ENCODE measurements at places on chromosomes 7 and 10. TPM values are rescaled to one million over a fixed set of nuclear protein-coding genes. Genes with fewer than 3 reads are reported as not detected.

The CHAT gene
- not detected for total RNA-seq

The CRYGN gene
- total RNA-seq, result 0.59 TPM

The SUN3 gene
- not detected for total RNA-seq

The SEMA3A gene
- total RNA-seq, result 2.5 TPM

The GPR85 gene
- 7.2 TPM for total RNA-seq

The PPP1R17 gene
- total RNA-seq, result not detected

The PHYHIPL gene
- not detected for total RNA-seq

The VSTM2A gene
- not detected for total RNA-seq

The CCDC146 gene
- 5.1 TPM for total RNA-seq

The ELOVL3 gene
- 2.7 TPM for total RNA-seq

The PROSER2 gene
- 6.9 TPM for total RNA-seq

The ARID5B gene
- 94.1 TPM for total RNA-seq

The WDR11 gene
- total RNA-seq, result 87.2 TPM

The PTPRN2 gene
- total RNA-seq, result 0.36 TPM

The DOCK1 gene
- total RNA-seq, result 106 TPM

The FOXP2 gene
- total RNA-seq, result 3.8 TPM

The C10orf95 gene
- not detected for total RNA-seq

The TRIM50 gene
- not detected for total RNA-seq

The HPS1 gene
- total RNA-seq, result 61.9 TPM

The FZD8 gene
- 15.2 TPM for total RNA-seq

The ACBD7 gene
- total RNA-seq, result 0.72 TPM

The SKIDA1 gene
- 0.29 TPM for total RNA-seq

The PIP gene
- not detected for total RNA-seq

DNA sequence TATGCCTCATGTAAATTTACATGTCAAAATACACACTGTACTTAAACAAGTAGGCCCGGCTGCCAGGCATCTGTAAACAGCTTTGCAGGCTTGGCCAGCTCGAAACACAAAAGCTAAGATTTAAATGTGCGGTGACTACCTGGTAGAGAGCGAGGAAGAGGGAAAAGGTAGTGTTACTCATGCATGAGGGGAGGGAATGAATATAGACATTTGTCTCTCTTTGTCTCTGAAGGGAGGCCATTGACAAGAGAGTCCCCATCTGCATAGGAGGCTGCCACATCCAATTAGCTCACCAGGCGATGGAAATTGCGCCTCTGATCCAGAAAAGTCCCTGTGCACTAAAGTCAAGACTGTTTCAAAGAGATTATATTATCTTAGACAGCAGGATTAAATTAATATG is 535.8 kb downstream of the PTPRN2 start:
- no peak overlapping the region for H3K4me3 ChIP-seq
- no peak overlapping the region for H3K27ac ChIP-seq
- no peaks in the 10 kb centered on the region for H3K4me1 ChIP-seq

DNA sequence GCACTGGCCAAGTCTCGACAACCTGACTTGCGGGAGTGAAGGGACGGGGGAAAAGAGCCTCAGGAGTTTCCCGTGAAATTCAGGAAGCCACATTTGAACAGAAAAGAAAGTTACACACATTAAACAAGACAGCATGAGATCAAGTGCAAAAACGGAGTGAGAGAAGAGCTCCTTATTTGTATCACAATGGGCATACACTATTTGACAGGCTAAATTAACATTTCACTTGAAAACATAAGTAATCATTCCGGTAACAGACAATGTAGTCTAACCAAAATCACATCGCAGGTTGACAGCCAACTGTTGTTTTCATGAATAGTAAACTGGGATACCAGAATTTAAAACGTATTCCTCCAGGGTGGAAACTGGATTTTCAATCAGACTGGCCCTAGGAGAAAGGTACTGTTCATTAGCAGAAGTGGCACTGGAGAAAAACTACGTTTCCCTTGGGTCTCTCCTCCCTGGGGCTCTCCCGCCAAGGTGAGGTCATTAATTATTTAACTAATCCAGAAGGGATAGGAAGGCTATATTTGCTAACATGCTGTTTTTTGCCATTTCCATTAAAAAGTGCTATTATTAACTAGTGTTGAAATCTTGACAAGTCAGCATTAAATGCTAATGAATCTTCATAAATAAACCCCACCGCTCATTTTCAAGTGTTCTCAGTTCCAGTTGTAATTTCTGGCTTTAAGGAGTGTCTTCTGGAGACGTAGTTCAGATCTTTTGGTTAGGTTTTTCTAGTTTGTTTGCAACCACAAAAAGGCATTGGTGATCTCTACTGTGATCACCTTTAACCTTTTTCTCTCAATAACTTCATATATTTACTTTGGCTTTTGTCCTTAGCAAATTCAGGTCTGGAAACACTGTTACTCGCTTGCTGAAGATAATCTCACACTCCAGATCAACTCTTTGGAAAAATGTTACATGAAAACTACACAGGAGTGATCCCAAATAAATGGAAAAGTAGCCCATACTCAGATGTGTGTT is 25.1 kb downstream of the RHEB start:
- peaks cover 11% of the 10 kb centered on the region for H3K36me3 ChIP-seq
- no peak for DNase-seq
- H3K27ac ChIP-seq, result peak overlapping the region; percentile 15
- H3K27me3 ChIP-seq, result no peaks in the 10 kb centered on the region
- peaks cover 33% of the 10 kb centered on the region for H3K4me1 ChIP-seq

GRCh38 chr7:156113731-156114130 is 301.5 kb upstream of the SHH start:
- no peak for DNase-seq
- no peak overlapping the region for H3K27ac ChIP-seq
- H3K4me1 ChIP-seq, result no peaks in the 10 kb centered on the region
- H3K36me3 ChIP-seq, result no peaks in the 10 kb centered on the region

DNA sequence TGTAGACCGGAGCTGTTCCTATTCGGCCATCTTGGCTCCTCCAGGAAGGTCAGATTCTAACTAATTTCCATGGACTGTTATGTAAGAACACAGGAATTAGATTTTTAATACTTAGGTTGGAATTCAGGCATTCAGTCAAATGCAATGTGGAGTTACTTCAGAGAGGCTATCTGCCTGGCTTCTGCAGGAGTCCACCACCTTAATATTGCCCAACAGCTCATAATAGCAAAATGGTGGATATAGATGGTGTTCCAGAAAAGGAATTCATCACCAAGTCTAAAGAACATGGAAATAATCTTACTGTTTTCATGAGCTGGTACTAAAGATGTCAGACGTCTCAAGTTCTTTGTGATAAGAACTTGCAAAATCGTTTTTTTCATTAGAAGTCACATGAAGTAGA is 39.5 kb downstream of the CRHR2 start:
- H3K27ac ChIP-seq, result no peak overlapping the region
- no peaks in the 10 kb centered on the region for H3K4me1 ChIP-seq
- H3K36me3 ChIP-seq, result peaks cover 16% of the 10 kb centered on the region
- H3K27me3 ChIP-seq, result no peaks in the 10 kb centered on the region

- H3K4me1 ChIP-seq, result peaks cover 40% of the 10 kb centered on the region
- H3K36me3 ChIP-seq, result no peaks in the 10 kb centered on the region
- H3K27ac ChIP-seq, result peak within 1 kb of the TSS; percentile 98
- peak within 1 kb of the TSS; percentile 77 for H3K4me3 ChIP-seq
- DNase-seq, result peak; percentile 92
- no peaks in the 10 kb centered on the region for H3K27me3 ChIP-seq
Measured at GRCh38 chr10:103855424-103855823, at the start of gene SH3PXD2A. Gene SH3PXD2A, minus strand, starts transcription at chr10:103855576. Its CDS starts 310 bp downstream, at chr10:103855266.

DNA sequence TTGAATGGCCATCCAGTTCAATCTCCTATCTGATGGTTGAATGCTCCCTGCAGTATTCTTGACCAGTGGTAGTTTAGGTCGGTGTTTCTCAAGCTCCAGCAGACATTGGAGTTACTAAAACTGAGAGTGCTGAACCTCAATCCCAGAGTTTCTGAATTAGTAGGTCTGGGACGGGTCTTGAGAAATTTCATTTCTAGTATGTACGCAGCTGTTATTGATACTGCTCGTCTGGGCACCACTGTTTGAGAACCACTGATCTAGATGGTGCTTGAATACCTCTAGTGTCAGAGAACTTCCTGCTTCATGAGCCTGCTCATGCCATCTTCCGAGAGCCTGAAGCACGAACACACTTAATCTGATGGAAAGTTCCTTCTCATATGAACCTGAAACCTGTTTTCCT is 99.4 kb upstream of the CREB5 start:
- no peak overlapping the region for H3K27ac ChIP-seq
- H3K27me3 ChIP-seq, result peaks cover 22% of the 10 kb centered on the region
- DNase-seq, result no peak
- H3K36me3 ChIP-seq, result no peaks in the 10 kb centered on the region
- no peak overlapping the region for H3K4me3 ChIP-seq

DNA sequence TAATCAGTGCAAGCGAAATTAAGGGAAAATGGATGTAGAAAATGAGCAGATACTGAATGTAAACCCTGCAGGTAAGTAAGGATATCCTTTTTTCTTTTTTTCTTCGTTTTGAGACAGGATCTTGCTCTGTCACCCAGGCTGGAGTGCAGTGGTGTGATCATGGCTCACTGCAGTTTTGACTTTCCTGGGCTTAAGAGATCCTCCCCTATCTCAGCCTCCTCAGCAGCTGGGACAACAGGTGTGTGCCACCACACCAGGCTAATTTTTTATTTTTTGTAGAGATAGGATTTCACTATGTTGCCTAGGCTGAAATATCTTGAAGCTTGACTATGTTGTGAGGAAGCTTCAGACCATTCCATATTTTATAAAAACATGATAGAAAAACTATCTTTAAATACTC is 4.3 kb downstream of the PDCD4 start:
- peaks cover 9% of the 10 kb centered on the region for H3K36me3 ChIP-seq
- no peak overlapping the region for H3K27ac ChIP-seq
- H3K4me1 ChIP-seq, result peaks cover 25% of the 10 kb centered on the region
- no peak for DNase-seq

GRCh38 chr7:124792002-124792401 is 26.4 kb upstream of the GPR37 start:
- DNase-seq, result no peak
- H3K4me1 ChIP-seq, result no peaks in the 10 kb centered on the region
- no peak overlapping the region for H3K27ac ChIP-seq

- no peaks in the 10 kb centered on the region for H3K36me3 ChIP-seq
- H3K4me3 ChIP-seq, result no peak overlapping the region
- DNase-seq, result no peak
- no peak overlapping the region for H3K27ac ChIP-seq
- no peaks in the 10 kb centered on the region for H3K27me3 ChIP-seq
- H3K4me1 ChIP-seq, result peaks cover 14% of the 10 kb centered on the region
Measured at GRCh38 chr7:32140210-32140939, 70.2 kb upstream of the PDE1C start.

DNA sequence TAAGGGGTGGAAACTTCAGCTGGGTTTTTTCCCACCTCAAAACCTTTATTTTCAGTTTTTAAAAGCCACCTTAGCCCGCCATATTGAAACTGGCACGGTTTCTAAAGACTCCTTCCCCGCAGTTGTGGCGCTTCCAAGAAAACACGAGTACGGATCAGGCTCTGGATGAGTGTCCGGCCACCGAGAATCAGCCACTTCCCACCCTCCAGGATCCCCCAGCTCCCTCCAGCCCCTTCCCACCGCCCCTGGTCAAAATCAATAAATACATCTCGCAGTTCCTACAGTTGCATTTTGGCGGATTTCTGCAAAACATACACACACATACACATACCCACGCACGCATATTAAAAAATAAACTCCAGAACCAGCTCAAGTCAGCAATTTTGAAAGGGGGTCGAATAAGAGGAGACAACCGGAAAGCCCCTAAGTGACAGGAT is 1.1 kb downstream of the SFMBT2 start:
- no peak overlapping the region for H3K4me3 ChIP-seq
- no peaks in the 10 kb centered on the region for H3K36me3 ChIP-seq

DNA sequence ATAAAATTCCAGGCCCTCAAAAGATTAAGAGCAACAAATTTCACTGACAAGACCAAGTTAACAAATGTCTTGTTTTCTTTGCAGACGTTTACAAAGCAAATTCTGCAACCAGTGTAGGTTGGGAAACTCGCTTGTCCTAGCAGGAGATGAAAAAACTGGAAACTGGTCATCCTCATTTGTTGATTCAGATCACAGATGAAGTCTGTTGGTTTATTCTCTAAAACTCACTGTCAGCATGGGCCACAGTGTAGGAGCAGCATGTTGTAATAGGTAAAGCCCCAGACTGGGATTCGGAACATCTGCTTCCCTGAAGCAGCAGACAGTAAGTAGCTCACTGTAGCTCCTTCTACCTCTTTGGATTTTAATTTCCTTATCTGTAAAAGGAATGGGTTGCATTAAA is 31.5 kb downstream of the PANK1 start:
- no peaks in the 10 kb centered on the region for H3K27me3 ChIP-seq
- no peak for DNase-seq
- no peaks in the 10 kb centered on the region for H3K4me1 ChIP-seq
- H3K36me3 ChIP-seq, result peaks cover 8% of the 10 kb centered on the region
- no peak overlapping the region for H3K27ac ChIP-seq

GRCh38 chr7:26995666-26996065 is 100.1 kb downstream of the HOXA1 start:
- no peak overlapping the region for H3K4me3 ChIP-seq
- no peaks in the 10 kb centered on the region for H3K4me1 ChIP-seq
- no peaks in the 10 kb centered on the region for H3K27me3 ChIP-seq
- H3K36me3 ChIP-seq, result no peaks in the 10 kb centered on the region

GRCh38 chr10:128062881-128063563 is 63.2 kb downstream of the MKI67 start:
- peaks cover 16% of the 10 kb centered on the region for H3K36me3 ChIP-seq
- peak; percentile 10 for DNase-seq
- H3K27me3 ChIP-seq, result no peaks in the 10 kb centered on the region
- H3K4me3 ChIP-seq, result no peak overlapping the region

GRCh38 chr7:151551820-151552219 is 32.1 kb upstream of the RHEB start:
- H3K27me3 ChIP-seq, result peaks cover 17% of the 10 kb centered on the region
- no peaks in the 10 kb centered on the region for H3K4me1 ChIP-seq
- H3K4me3 ChIP-seq, result no peak overlapping the region
- DNase-seq, result no peak
- H3K27ac ChIP-seq, result no peak overlapping the region
- H3K36me3 ChIP-seq, result peaks cover 4% of the 10 kb centered on the region

GRCh38 chr10:68192113-68192512 is 39.8 kb downstream of the ATOH7 start:
- peaks cover 5% of the 10 kb centered on the region for H3K4me1 ChIP-seq
- DNase-seq, result no peak
- H3K27ac ChIP-seq, result peak overlapping the region; percentile 15
- no peak overlapping the region for H3K4me3 ChIP-seq
- no peaks in the 10 kb centered on the region for H3K27me3 ChIP-seq

DNA sequence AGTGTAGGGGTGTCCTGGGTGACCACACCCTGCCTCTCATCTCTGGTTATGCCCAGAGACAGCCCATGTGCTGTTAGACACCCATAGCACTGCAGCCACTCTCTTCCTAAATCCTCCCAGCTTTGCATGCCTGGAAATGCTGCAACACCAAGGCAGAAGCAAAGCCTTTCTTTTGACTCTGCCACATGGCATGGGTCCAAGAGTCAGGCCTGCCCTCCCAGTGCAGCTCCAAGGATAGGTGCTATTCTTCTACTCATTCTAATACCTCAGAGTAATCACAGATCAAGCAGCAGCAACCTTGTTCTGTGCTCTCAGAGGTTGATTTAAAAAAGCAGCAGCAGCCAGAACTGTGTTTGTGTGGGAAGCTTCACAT is 23.4 kb downstream of the FRMPD2 start:
- H3K27me3 ChIP-seq, result no peaks in the 10 kb centered on the region
- DNase-seq, result no peak
- no peak overlapping the region for H3K27ac ChIP-seq
- no peaks in the 10 kb centered on the region for H3K36me3 ChIP-seq

GRCh38 chr10:49237985-49238384 is 49.8 kb upstream of the TMEM273 start:
- no peaks in the 10 kb centered on the region for H3K4me1 ChIP-seq
- H3K27ac ChIP-seq, result no peak overlapping the region
- H3K27me3 ChIP-seq, result peaks cover 20% of the 10 kb centered on the region

All from osteoblast (primary cell).